Suprapubic skin (tissue), 4 donors: ENCODE measurements at places on chromosomes 12 and 14. TPM values are rescaled to one million over a fixed set of nuclear protein-coding genes. Genes with fewer than 3 reads are reported as not detected.

SPX gene
- total RNA-seq: not detected

KRT78 gene
- total RNA-seq: 82.9 TPM

PPFIA2 gene
- 0.89 TPM for total RNA-seq

STXBP6 gene
- 51.8 TPM for total RNA-seq

TAS2R9 gene
- not detected for total RNA-seq

CD69 gene
- 1.4 TPM for total RNA-seq

SLCO1B1 gene
- total RNA-seq: not detected

OR5AU1 gene
- not detected for total RNA-seq

GRCh38 chr12:55043542-55043941 is 23.8 kb downstream of the NEUROD4 start:
- no peaks in the 10 kb centered on the region for H3K36me3 ChIP-seq
- H3K4me3 ChIP-seq: no peak overlapping the region
- DNase-seq: no peak
- peaks cover 8% of the 10 kb centered on the region for H3K27me3 ChIP-seq

DNA sequence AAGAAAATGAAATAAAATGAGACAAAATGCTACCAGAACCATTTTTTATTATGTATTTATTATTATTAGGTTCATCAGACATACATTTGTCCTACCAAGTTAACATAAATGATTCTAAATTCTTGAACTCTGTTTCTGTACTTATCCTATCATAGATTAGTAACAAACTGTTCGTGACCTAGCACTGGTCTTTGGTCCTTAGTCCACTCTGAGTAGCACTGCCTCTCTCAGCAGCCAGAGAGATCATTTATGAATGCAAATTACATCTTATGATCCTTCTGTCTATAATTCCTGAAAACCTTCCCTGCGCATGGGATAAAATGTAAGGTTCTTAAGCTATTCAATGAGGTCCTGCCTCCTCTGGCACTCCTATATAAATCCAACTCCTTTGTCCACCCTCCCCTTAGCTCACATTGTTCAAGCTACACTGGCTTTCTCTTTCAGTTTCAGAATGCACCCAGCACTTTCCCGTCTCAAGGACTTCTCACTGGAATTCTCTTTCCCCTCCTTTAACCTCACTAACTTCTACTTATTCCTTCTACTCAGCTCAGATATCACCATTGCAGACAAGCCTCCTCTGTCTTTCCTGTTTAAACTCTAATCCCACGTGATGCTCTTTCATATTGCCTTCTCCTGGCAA is 17.1 kb downstream of the PDZRN4 start:
- no peak overlapping the region for H3K27ac ChIP-seq
- no peak for DNase-seq
- H3K4me1 ChIP-seq: no peaks in the 10 kb centered on the region

DNA sequence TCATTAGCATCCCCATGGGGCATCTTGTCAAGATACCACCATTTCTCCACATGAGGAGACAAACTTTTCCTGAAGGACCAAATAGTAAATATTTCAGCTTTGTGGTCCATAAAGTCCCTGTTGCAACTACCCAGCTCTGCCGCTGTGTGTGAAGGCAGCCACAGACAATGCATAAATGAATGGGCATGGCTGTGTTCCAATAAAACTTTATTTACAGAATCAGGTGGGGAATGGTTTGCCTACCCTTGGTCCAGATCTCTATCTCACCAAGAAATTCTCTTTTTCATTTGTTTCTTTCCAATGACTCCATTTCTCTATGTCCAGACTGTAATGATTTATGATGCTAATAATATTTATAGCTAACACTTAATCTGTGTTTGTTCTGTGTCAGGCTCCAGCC is 409.3 kb upstream of the TBX3 start:
- H3K4me1 ChIP-seq: no peaks in the 10 kb centered on the region
- no peak overlapping the region for H3K4me3 ChIP-seq
- no peak overlapping the region for H3K27ac ChIP-seq
- no peak for DNase-seq
- H3K36me3 ChIP-seq: no peaks in the 10 kb centered on the region

DNA sequence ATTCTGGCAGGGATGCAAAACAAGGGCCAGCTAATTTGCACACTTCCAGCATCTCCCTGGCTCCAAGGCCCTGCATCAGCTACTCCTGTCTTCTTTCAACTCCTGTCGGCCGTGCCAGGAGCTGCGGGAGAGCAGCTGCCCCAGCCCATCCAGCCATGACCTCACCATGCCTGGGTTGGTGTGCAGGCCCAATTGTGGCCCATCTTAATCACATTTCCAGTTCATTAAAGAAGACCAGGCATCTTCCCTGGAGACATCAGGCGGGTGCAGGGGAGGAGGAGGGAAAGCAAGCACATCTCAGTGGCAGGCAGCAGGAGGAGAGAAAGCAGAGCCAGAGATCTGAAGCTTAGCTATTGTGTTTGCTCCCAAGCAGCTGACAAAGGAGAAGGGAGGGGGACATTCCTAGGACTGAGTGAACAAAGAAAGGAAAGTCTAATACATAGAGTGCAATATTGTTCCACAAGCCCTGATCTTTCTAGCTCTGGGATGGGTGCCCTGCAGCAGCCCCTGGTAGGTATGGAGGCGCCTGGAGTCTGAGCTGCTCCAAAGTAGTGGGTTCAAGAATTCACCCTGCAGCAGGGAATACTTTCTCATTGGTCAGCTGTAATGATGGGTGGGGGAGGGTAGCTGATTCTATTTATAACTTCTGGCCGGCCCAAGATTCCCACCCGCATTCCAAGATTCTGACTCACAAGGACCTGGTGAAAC is 40.1 kb downstream of the VWF start:
- H3K4me1 ChIP-seq: peaks cover 36% of the 10 kb centered on the region
- no peak overlapping the region for H3K4me3 ChIP-seq
- no peak overlapping the region for H3K27ac ChIP-seq
- DNase-seq: peak; percentile 31
- no peaks in the 10 kb centered on the region for H3K36me3 ChIP-seq

DNA sequence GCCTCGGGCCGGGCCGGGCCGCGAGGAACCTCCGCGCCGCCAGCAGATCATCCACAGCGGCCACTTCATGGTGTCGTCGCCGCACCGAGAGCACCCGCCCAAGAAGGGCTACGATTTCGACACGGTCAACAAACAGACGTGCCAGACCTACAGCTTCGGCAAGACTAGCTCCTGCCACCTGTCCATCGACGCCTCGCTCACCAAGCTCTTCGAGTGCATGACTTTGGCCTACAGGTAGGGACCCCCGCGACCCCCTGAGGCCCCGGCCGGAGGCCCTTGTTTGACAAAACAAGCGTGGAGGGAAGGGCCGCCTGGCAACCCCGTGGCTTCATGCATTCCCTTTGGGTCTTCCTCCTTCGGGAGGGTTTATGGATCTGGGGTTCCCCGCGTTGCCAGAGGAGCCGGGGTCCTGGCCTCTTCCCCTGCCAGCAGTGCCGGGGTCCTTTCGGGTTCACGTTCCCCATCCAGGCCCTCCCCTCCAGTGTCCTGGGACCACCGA is 526 bp downstream of the MLXIP start:
- peaks cover 5% of the 10 kb centered on the region for H3K36me3 ChIP-seq
- H3K4me1 ChIP-seq: peaks cover 48% of the 10 kb centered on the region
- H3K27me3 ChIP-seq: no peaks in the 10 kb centered on the region
- peak; percentile 75 for DNase-seq

- no peak overlapping the region for H3K27ac ChIP-seq
- no peak overlapping the region for H3K4me3 ChIP-seq
- DNase-seq: no peak
Observed at GRCh38 chr14:87756661-87757060, 236.3 kb downstream of the GALC start.

DNA sequence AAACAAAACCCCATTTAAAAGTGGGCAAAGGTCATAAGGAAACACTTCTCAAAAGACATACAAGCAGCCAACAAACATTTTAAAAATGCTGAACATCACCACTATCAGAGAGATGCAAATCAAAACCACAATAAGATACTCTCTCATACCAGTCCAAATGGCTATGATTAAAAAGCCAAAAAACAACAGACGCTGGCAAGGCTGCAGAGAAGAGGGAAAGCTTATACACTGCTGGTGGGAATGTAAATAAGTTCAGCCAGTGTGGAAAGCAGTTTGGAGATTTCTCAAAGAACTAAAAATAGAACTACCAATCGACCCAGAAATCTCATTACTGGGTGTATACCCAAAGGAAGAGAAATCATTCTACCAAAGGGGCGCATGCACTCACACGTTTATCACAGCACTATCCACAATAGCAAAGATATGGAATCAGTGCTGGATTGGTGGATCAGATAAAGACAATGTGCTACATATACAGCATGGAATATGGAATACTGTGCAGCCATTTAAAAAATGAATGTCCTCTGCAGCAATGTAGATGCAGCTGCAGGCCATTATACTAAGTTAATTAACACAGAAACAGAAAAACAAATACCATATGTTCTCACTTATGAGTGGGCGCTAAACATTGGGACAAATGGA is 102.1 kb upstream of the DAAM1 start:
- no peak overlapping the region for H3K27ac ChIP-seq
- no peaks in the 10 kb centered on the region for H3K27me3 ChIP-seq
- no peaks in the 10 kb centered on the region for H3K36me3 ChIP-seq
- no peak overlapping the region for H3K4me3 ChIP-seq
- H3K4me1 ChIP-seq: no peaks in the 10 kb centered on the region

GRCh38 chr12:92077530-92077929 is 68.1 kb downstream of the BTG1 start:
- peaks cover 46% of the 10 kb centered on the region for H3K4me1 ChIP-seq
- no peak overlapping the region for H3K4me3 ChIP-seq
- no peak for DNase-seq
- no peaks in the 10 kb centered on the region for H3K27me3 ChIP-seq
- no peaks in the 10 kb centered on the region for H3K36me3 ChIP-seq

- no peak overlapping the region for H3K4me3 ChIP-seq
- no peaks in the 10 kb centered on the region for H3K36me3 ChIP-seq
- no peaks in the 10 kb centered on the region for H3K4me1 ChIP-seq
- DNase-seq: no peak
- H3K27ac ChIP-seq: no peak overlapping the region
Observed at GRCh38 chr14:30284808-30285207, 274.1 kb upstream of the G2E3 start.

DNA sequence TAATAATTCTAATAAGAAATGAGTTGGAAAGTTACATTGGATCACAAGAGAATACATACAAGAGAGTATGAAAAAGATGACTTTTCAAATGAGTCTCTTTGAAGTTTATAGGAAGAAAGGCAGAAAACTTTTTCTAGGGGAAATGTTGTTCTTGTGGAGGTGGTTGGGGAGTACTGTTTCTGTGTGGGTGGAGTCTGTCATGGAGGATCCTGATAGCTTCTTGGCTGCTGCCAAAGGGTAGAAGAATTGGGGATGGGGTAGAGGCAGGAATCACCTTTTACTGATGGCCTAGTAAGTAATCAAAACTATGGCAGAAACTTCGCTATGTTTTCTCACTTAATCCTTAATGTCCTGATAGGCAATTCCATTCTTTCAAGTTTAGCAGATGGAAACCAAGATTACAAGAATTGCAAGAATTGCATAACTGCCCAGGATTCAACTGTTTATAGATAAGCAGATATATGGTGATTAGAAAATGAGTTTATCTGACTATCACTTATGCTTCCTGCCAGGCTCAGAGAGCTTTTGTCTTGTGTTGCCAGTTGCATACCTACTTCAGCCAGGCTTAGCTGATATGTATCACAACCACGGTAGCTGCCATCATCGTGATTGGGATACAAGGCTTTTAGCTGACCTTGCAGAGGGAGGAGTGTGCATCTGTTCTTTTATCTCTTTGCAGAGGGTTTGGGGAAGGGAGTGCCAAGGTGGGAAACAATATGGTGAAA is 463.9 kb downstream of the TMTC2 start:
- DNase-seq: no peak
- H3K27me3 ChIP-seq: no peaks in the 10 kb centered on the region
- H3K4me3 ChIP-seq: no peak overlapping the region
- no peaks in the 10 kb centered on the region for H3K36me3 ChIP-seq
- no peaks in the 10 kb centered on the region for H3K4me1 ChIP-seq

GRCh38 chr12:14949631-14950030 is 11.3 kb upstream of the ERP27 start:
- H3K4me3 ChIP-seq: no peak overlapping the region
- H3K27ac ChIP-seq: peak overlapping the region; percentile 49
- peaks cover 17% of the 10 kb centered on the region for H3K36me3 ChIP-seq
- H3K4me1 ChIP-seq: peaks cover 65% of the 10 kb centered on the region

GRCh38 chr12:117321572-117321971 is 39.9 kb downstream of the NOS1 start:
- no peak overlapping the region for H3K4me3 ChIP-seq
- H3K36me3 ChIP-seq: no peaks in the 10 kb centered on the region
- no peak for DNase-seq
- no peaks in the 10 kb centered on the region for H3K4me1 ChIP-seq
- peaks cover 4% of the 10 kb centered on the region for H3K27me3 ChIP-seq
- H3K27ac ChIP-seq: no peak overlapping the region

- H3K27me3 ChIP-seq: no peaks in the 10 kb centered on the region
- no peaks in the 10 kb centered on the region for H3K36me3 ChIP-seq
- DNase-seq: peak; percentile 35
- no peak overlapping the region for H3K4me3 ChIP-seq
- H3K4me1 ChIP-seq: peaks cover 5% of the 10 kb centered on the region
Observed at GRCh38 chr12:31002999-31003398, 70.7 kb upstream of the DDX11 start.

- H3K27me3 ChIP-seq: peaks cover 10% of the 10 kb centered on the region
- H3K27ac ChIP-seq: no peak overlapping the region
- DNase-seq: no peak
- H3K4me3 ChIP-seq: no peak overlapping the region
- no peaks in the 10 kb centered on the region for H3K36me3 ChIP-seq
Observed at GRCh38 chr14:99742074-99742473, 51.1 kb upstream of the EML1 start.

- no peaks in the 10 kb centered on the region for H3K36me3 ChIP-seq
- DNase-seq: no peak
- H3K27me3 ChIP-seq: no peaks in the 10 kb centered on the region
- no peak overlapping the region for H3K27ac ChIP-seq
Observed at GRCh38 chr12:18457362-18457761, 196.0 kb downstream of the PIK3C2G start.

DNA sequence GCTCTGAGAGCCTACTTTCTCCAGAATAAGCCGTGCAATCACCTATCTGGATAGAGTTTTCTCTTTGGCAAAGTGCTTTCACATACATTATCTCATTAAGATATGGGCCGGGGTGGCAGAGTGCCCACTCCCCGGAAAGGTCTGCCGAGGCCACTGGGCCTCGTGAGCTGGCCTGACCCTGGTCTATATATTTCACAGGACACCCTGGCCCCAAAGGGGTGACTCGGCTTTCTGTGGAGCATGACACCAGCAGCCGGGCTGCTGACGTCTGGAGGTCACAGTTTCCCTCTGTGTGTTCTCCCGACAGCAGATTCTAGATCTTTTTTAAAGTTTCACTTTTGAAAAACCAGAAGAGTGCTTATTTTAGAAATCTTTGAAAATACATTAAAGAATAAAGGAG is 27.9 kb upstream of the ATP2A2 start:
- H3K27ac ChIP-seq: no peak overlapping the region
- H3K4me1 ChIP-seq: peaks cover 23% of the 10 kb centered on the region
- no peaks in the 10 kb centered on the region for H3K36me3 ChIP-seq
- H3K4me3 ChIP-seq: no peak overlapping the region

- no peaks in the 10 kb centered on the region for H3K4me1 ChIP-seq
- H3K36me3 ChIP-seq: no peaks in the 10 kb centered on the region
- H3K27ac ChIP-seq: no peak overlapping the region
- no peak overlapping the region for H3K4me3 ChIP-seq
Observed at GRCh38 chr12:133221241-133221640, 14.4 kb downstream of the ANHX start.
